Activated CD4-positive, alpha-beta T cell treated with anti-CD3 and anti-CD28 coated beads, Interleukin-2, amount 50 U/mL, for 4 hours (primary cell): ENCODE measurements at places on chromosomes 5 and 9.

- no peak for DNase-seq
Observed at GRCh38 chr5:1299961-1300360, 5.1 kb upstream of the TERT start.

DNA sequence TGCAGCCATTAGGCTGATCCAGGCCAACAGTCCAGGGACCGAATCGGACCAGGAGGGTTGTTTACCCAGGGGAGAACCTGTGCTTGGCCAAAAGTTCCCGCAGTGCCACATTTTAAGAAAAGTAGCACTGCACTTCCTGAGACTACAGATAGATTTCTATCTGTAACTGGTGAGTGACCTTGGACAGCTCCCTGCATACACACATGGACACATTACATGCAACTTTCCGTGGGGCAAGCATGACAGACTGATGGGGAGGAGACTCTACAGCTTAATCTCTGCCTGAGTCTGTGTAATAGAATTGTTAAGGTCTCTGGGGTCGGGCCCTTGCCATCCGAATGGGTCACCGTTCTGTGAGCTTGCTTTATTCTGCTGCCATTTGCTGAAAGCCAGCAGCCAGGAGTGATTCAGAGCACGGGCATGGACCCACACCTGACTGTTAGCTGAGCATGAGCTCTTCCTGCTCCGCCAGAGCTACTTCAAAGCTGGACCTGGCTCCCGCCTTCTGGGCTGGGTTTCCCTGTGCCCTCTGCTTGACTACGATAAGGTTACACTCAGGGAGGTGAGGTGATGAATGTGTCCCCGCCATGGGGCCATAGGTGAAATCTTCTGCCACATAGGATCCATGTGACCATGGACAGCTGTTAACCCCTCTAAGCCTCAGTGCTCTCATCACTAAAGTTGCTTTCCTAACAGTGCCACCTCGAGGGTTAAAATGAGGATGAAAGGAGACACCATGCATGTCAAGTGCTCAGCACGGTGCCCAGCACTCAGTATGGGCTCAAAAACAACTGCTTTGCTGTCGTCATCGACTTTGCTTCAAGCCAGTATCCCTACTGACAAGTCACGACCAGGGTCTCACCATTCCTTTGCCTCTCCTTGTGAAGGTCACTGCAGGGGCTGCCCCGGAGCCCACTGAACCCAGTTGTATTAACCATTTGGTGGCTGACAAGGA, 200.0 kb downstream of the MELK start:
- no peak for DNase-seq

DNA sequence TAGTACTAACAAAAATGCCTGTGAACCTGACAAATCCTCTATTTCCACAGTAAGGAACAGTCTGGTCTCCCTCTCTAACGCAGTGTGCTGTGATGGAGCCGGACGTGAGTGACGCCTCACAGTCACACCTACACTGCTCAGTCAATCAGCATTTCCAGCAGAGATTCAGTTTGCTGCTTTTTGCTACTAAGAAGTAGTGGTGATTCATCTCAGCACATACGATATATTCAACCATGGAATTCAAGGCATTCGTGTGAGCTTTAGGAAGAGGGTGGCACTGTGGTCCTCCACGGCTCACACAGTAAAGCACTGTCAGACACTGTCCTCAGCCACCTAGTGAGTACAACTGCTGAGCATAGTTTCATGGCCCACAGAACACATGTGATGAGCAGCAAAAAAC, 70.9 kb downstream of the SETX start:
- no peak for DNase-seq

DNA sequence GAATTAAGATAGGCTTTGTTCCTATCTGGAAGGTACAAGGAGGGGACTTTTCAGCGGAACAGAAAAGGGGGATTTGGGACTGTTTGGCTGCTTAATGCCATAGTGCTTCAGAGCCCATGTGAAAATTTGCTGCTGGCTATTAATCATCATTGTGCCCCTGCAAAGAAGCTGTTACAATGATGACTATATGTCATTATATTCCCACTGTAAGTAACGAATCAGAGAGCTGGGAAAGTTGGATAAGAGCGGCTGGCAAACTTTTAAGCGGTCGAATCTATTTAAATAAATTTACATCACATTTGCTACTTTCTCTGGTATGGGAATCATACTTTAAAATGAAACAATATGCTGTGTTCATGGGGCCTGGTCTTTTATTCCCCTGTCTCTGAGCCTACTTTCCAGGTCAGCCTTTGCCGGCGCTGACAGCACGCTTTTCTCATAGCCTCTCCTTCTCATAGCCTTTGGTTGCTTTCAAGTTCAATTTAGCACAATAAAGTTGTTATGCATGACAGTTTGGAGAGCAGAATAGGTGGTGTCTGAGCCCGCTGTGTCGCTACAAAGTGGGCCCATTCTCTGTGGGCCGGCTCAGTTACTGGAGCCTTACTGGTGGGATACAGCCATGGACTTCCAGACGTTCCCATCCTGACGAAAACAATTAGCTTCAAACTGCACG, 271.2 kb upstream of the TMEM161B start:
- DNase-seq = no peak

DNA sequence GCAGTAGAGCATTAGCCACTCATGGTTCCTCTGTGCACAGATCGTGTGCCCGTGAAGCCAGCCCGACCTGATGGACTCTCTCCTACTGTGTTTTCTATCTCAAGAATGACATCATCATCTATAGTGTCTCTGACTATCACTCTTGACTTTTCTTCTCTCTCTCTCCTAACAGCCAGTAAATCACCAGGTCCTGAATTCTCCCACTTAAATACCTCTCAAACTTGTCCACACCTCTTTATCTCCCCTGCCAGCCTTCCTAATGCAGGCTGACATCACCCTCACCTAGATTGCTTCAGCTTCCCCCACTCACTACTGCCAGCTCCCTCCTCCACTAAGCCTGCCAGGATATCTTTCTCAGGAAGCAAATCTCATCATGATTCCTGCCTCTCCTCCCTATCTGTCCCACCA, 90.6 kb upstream of the MIER3 start:
- DNase-seq = no peak

GRCh38 chr9:81053298-81054025, 635.9 kb downstream of the TLE1 start:
- DNase-seq = no peak

DNA sequence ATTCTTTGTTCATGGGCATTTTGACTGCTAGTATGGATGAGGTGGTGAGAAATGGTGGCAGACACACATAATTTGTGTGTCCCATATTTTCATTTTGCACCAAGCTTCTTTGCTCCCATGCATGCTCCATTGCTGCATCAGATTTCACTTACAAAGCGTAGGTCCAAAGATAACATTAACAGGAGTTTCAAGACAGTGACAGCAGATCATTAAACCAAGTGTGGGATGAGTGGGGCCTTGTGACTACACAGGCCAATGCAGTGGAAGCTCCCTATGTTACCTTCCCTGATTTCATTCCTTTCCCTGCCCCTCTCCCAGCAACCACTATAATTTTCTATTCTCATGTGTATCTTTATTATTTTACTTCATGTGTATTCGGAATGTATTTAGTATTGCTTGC, 142.0 kb downstream of the AOPEP start:
- DNase-seq = no peak

GRCh38 chr5:120684749-120685415, 220.8 kb downstream of the PRR16 start:
- no peak for DNase-seq
